ENCODE measurements at places on chromosomes 12 and 14.

DNA sequence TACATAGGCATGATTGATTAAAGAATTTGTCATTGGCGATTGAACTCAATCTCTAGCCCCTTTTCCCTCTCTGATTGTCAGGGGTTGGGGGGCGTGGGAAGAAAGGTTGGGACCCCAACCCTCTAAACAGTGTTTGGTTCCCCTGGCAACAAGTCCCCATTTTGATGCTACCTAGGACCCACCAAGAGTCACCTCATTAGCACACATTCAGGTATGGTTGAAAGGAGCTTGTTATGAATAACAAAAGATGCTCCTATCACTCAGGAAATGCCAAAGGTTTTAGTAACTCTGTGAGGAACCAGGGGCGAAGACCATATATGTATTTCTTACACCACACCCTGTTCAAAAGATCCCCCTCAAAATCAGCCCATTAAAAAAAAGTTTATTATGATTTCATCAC, 14.3 kb downstream of the RNF212B start:
- no peak for DNase-seq

GRCh38 chr12:54431911-54432814, 13.1 kb upstream of the ITGA5 start:
- DNase-seq = no peak

DNA sequence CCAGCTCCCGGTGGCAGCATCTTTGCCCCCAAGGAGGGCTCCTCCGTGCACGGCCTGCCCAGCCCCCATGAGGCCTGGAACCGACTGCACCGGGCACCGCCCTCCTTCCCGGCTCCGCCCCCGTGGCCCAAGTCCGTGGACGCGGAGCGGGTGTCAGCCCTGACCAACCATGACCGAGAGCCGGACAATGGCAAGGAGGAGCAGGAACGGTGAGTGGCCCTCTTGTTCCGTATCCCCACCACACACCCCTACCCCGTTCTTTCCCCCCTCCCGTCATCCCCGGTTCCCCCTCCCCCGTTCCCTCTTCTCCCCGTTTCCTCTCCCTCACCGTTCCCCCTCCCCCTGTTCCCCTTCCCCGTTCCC, 28.3 kb downstream of the LRCOL1 start:
- no peak for DNase-seq

- DNase-seq = no peak
Observed at GRCh38 chr14:104037074-104037473, 48.4 kb upstream of the ASPG start.

DNA sequence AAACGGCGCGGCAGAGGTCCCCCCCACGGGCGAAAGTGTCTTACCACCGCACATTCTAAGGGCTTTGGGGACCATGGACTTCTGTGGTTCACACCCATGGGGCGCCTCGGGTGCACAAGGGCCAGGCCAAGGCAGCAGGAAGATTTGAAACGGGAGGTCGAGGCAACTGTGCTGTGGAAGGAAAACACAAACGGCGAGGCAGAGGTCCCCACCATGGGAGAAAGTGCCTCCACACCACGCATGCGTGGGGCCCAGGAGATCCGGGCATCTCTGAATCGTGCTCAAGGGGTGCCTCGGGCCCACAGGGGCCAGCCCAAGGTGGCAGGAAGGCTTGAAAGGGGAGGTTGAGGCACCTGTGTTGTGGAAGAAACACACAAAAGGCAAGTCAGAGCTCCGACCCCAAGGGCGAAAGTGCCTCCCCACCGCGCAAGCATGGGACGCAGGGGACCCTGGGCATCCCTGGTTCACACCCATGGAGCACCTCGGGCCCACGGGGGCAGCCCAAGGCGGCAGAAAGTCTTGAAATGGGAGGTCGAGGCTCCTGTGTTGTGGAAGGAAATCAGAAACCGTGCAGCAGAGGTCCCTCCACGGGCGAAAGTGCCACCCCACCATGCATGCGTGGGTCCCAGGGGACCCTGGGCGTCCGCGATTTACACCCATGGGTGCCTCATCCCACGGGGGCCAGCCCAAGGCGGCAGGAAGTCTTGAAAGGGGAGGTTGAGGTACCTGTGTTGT, 371.0 kb downstream of the ALG10 start:
- no peak for DNase-seq

DNA sequence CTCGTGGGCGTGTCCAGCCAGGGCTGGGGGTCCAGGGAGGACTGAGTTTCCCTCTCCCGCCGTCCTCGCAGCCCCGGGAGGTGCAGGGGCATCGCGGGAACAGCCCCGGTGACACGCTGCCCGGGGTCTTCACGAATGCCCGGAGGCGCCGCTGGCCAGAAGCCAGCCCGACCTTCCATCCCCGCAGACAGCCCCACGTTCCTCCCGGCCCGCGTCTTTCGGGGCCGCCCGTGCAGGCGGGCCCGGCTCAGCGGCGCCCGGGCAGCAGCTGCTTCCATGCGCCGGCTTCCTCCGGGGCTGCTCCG, 827 bp upstream of the TEDC1 start:
- DNase-seq = no peak

All from C1 segment of cervical spinal cord (tissue), 14 donors.